ENCODE measurements at places on chromosomes 2 and 18. TPM values are rescaled to one million over a fixed set of nuclear protein-coding genes. Genes with fewer than 3 reads are reported as not detected.

The POMC gene
- total RNA-seq: 6.8 TPM

The VIL1 gene
- total RNA-seq: not detected

The SERPINB4 gene
- total RNA-seq: not detected

The FKBP7 gene
- total RNA-seq: 3.8 TPM

DNA sequence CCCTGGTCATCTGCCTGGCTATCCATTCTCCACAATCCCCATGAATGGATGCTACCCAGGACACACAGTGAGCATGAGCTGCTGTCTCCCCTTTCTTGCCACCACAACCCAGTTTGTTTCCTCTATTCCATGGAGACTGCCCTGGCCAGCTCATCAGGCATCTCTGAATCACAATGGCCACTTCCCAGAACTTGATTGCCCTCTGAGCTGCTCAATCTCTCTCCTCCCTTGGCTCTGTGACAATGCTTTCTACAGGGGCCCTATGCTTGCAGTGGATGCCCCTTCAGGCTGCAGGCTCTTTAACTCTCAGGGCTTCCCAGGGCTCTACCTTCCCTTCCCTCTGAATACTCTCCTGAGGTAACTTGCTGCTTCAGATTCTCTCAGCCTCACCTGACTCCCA is 14.4 kb upstream of the SLC4A5 start:
- DNase-seq: no peak
- H3K27me3 ChIP-seq: no peaks in the 10 kb centered on the region
- no peak overlapping the region for H3K4me3 ChIP-seq
- H3K36me3 ChIP-seq: peaks cover 9% of the 10 kb centered on the region

GRCh38 chr18:24075767-24076597 is 61.4 kb downstream of the TTC39C start:
- no peaks in the 10 kb centered on the region for H3K27me3 ChIP-seq
- peaks cover 51% of the 10 kb centered on the region for H3K4me1 ChIP-seq
- H3K4me3 ChIP-seq: no peak overlapping the region
- peaks cover 35% of the 10 kb centered on the region for H3K36me3 ChIP-seq
- H3K27ac ChIP-seq: peak overlapping the region; percentile 89

DNA sequence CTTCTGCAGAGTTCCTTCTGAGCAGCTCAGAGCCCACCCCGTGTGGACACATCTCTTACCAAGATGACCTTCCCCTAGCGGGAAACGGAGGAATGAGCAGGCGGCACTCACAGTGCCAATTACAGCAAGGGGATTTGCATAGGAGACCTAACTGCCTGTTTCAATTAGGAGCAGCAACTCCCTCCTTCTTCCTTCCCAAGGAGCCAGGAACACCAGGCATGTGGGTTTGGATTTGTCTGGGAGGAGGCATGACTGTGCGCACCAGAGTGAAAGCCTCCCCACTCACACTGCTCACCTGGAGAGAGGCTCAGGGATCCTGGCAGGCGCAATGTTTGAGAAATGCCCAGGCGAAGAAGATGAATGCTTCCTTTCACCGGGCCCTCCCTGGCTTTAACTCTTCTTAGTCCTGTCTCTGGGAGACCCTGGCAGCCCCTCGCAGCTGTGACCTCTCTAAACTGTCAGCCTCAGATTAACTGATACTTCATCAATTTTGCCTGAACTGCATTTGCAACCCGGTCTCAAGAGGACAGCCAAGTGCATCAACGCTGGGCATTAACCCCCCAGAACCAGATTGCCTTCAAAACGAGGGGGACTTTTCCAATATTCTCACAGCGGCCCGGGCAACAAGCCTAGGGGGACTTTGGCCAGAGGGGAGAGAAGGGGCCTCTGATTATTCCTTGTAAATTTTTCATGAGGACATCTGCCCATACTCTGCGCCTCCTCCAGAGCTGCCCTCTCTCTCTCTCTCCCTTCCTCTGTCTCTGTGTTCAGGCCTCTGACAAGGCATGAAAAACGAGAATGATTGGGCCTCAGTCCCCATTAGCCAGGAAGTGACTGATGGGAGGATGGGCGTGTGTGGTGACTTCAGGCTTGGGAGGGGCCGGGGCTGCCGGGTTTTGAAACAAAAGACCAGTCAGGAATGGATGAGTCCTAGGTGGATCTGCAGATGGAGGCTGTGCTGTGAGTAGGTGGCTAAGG is 93.8 kb downstream of the CMPK2 start:
- H3K4me3 ChIP-seq: no peak overlapping the region
- no peak overlapping the region for H3K27ac ChIP-seq
- H3K36me3 ChIP-seq: no peaks in the 10 kb centered on the region
- peaks cover 32% of the 10 kb centered on the region for H3K27me3 ChIP-seq

- H3K27ac ChIP-seq: no peak overlapping the region
- no peak overlapping the region for H3K4me3 ChIP-seq
- no peaks in the 10 kb centered on the region for H3K36me3 ChIP-seq
- no peak for DNase-seq
- H3K27me3 ChIP-seq: no peaks in the 10 kb centered on the region
- peaks cover 13% of the 10 kb centered on the region for H3K4me1 ChIP-seq
Measured at GRCh38 chr2:45836740-45837139, 185.3 kb downstream of the PRKCE start.

DNA sequence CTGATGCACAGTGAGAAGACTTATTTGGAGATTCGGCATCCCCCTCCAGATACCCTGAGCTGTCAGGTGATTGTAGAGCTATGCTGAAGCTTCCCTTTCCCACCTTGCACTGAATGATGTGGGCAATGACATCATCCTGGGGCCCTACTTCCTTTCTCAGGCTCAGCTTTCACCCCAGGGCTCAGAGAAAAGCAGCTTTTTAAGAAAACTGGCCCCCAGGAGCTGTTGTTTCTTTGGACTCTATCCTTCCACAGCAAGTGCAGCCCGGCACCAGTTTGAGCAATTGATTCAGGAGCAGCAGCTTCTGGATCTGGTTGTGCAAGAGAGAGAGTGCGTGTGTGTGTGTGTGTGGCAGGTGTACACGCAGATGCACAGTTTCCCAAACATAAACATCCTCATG is 251.3 kb downstream of the ANAPC1 start:
- peak; percentile 28 for DNase-seq
- peaks cover 19% of the 10 kb centered on the region for H3K27me3 ChIP-seq
- peak overlapping the region; percentile 67 for H3K27ac ChIP-seq
- H3K4me3 ChIP-seq: peak overlapping the region; percentile 16

DNA sequence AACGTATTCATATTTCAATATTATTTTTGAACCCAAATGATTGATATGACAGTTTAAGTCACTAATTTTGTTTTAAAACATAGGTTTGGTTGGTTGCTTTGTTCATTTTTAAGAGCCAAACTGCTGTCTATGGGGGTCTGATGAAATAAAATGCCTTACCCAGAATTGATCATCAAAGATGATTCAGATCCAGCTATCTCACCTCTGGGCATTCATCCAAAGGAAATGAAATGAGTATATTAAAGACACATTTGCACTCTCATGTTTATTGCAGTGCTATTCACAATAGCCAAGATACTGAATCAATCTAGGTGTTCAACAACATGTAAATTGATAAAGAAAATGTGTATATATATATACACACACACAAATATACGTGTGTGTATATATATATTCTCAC is 326.9 kb upstream of the GULP1 start:
- no peak overlapping the region for H3K27ac ChIP-seq
- H3K36me3 ChIP-seq: no peaks in the 10 kb centered on the region
- H3K27me3 ChIP-seq: no peaks in the 10 kb centered on the region
- DNase-seq: no peak
- H3K4me1 ChIP-seq: no peaks in the 10 kb centered on the region

DNA sequence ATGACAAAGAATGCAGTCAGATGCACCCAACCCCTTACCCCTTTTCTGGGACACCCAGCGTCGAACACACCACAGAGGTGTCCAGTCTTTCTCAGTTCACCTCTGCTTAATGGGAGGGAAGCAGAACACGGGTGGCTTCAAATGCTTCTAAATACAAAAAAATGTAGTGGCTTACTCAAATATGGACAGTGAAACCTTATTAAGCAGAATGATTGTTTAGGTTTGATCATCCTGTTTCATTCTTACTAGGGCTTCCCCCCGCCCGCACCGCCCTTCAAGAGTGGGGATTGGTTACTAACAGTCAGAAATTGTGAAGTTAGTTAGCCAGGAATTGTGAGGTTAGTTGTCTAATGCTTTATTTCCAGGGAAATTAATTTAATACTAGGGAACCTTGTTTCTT is 21.6 kb downstream of the ATG16L1 start:
- H3K27ac ChIP-seq: no peak overlapping the region
- no peaks in the 10 kb centered on the region for H3K27me3 ChIP-seq
- H3K36me3 ChIP-seq: peaks cover 65% of the 10 kb centered on the region
- no peak overlapping the region for H3K4me3 ChIP-seq

DNA sequence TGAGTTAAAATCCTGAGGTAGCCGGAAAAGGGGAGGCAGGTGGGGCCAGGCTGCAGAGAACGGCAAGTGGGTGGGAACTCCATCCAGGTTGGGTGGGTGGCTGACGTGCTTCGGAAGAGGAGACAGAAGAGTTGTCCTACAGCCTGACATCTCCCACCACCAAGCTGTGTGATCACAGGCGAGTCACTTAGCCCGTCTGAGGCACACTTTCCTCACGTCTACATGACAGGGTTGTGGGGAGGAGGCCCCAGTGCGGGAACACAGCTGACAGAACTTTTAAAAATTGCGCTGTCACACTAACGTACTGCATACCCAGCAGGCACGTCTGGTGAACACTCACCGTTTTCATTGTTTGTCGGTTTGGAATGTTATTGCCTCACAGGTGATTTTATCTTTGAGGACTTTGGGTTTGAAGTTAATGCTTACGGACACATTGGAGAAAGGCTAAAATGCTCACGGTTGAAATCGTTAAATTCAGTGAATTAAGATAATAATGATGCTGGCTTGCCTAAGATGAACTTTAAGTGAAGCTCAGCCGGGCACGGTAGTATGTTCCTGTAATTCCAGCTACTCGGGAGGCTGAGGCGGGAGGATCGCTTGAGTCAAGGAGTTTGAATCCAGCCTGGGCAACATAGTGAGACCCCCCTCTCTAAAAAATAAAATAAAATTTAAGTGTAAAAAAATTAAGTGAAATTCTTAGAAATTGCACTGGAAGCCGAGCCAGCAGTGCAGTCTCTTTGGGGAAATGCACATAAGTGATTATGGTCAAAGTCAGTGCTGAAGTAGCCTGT is 8.9 kb downstream of the EMILIN2 start:
- no peak for DNase-seq
- H3K4me3 ChIP-seq: no peak overlapping the region
- no peaks in the 10 kb centered on the region for H3K36me3 ChIP-seq

DNA sequence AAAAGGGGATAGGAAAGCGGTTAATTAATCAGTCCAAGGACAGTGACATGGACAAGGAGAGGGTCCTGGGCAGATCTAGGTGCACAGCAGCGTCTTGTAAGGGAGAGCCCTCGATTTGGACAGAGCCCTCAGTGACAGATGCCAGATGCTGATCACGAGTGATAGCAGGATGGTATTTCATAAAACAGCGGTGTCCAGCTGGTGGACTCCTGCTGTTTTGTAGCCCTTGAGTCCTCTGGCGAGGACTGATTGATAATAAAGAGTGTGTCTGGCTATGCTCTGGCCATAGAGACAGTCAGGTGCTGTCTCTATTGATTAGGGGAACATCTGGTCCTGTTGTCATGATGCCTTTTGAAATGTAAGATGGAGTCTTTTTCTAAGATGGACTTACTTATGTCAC is 180.7 kb downstream of the NCK2 start:
- H3K4me3 ChIP-seq: no peak overlapping the region
- no peaks in the 10 kb centered on the region for H3K27me3 ChIP-seq
- DNase-seq: no peak
- H3K36me3 ChIP-seq: peaks cover 7% of the 10 kb centered on the region
- peaks cover 67% of the 10 kb centered on the region for H3K4me1 ChIP-seq

DNA sequence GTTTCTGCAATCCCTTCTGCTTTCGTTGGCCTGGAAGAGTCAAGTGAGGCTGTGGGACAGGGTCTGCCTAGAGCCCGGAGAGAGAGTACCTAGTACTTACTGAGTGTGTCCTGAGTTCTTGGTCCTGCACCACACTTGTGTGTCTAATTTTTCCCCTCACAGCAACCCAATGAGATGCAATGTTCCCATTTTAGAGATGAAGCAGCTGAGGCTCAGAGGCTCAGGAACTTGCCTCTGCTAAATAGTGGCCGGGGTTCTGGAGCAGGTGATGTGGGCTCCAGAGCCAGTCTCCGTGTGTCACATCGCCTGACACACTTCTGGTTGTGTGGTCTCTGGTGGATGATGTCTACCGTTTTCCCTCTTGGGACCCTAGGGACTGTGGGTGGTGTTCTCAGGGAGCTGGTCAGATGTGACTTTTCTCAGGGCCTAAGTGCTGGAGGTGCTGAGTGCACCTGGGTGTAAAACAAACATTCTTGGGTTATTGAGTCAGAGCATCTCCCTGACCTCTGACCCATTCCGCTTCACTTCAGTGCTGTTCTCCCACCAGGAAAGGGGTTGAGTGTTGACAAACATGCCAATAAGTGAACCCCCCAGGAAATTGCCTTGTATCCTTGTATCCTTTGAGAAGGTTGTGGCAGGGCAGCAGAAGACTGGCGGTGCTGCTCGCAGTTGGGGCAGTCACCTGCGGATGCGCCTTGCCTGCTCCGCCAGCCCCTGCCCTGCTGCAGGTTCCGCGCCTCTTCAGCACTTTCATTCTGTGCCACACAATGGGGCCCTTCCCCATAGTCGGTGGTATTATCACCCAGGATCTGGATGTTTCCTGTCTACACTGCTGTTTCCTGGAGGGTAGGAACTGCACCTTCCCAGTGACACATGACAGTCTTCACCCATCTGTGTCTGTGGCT is 32.1 kb downstream of the HK2 start:
- DNase-seq: no peak
- H3K4me3 ChIP-seq: no peak overlapping the region
- peaks cover 14% of the 10 kb centered on the region for H3K4me1 ChIP-seq
- H3K27me3 ChIP-seq: no peaks in the 10 kb centered on the region
- H3K36me3 ChIP-seq: peaks cover 38% of the 10 kb centered on the region

DNA sequence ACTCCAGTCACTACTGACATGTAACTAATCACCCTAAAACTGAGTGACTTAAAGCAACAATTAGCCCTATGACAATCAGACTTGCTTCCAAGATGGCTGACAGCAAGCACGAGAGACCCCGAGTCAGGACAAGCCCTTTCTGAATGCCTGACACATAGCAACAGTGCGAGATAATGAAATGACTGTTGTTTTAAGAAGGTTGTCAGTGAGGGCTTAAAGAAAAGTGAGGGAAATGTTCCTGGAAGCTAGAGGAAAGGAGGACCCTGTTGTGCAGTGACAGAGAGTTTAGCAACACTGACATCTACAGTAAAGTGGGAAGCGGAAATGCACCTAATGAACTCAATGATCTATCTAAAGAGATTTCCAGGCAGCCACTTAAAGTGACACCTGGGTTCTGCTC is 163.1 kb downstream of the STK39 start:
- peaks cover 2% of the 10 kb centered on the region for H3K4me1 ChIP-seq
- no peak overlapping the region for H3K4me3 ChIP-seq
- H3K27me3 ChIP-seq: no peaks in the 10 kb centered on the region
- no peak overlapping the region for H3K27ac ChIP-seq
- no peak for DNase-seq
- peaks cover 17% of the 10 kb centered on the region for H3K36me3 ChIP-seq

DNA sequence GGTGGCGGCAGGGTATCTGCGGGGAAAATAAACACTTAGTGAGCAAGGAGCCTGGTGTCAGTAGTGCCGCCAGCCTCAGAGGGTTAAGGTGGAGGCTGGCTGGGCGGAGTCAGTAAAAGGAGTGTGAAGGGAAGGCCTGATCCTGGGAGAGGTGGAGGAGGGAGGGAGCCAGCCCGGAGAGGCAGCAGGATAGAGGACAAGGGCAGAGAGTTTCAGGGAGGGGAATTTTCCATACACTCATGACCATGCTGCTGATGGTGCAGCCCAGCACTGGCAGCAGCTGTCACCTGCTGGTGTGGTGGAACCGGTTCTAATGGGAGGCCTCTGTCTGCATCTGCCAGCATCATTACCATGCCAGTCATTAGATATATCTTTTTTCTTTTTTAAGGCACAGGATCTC is 2.0 kb upstream of the TEX44 start:
- no peak overlapping the region for H3K4me3 ChIP-seq
- H3K27me3 ChIP-seq: no peaks in the 10 kb centered on the region
- H3K36me3 ChIP-seq: no peaks in the 10 kb centered on the region
- no peak for DNase-seq
